ENCODE measurements at places on chromosomes 1 and 21. TPM values are rescaled to one million over a fixed set of nuclear protein-coding genes. Genes with fewer than 3 reads are reported as not detected.

The RBM11 gene
- 1.9 TPM for total RNA-seq

The G0S2 gene
- total RNA-seq = 3.8 TPM

The UBASH3A gene
- 38.7 TPM for total RNA-seq

The PBXIP1 gene
- 35.9 TPM for total RNA-seq

The ZNF697 gene
- 0.78 TPM for total RNA-seq

The CFAP141 gene
- total RNA-seq = not detected

All from CD8-positive, alpha-beta memory T cell (primary cell).